ENCODE measurements at places on chromosomes 1 and 21. TPM values are rescaled to one million over a fixed set of nuclear protein-coding genes. Genes with fewer than 3 reads are reported as not detected.

PPIAL4G gene
- total RNA-seq: not detected

MTF2 gene
- 49.6 TPM for total RNA-seq

TOMM20 gene
- 131 TPM for total RNA-seq

SV2A gene
- total RNA-seq: 12.8 TPM

SDF4 gene
- 95.9 TPM for total RNA-seq

EDN2 gene
- not detected for total RNA-seq

S100A4 gene
- total RNA-seq: 44.7 TPM

MIGA1 gene
- 7.5 TPM for total RNA-seq

TRIM67 gene
- total RNA-seq: not detected

RAP1GAP gene
- total RNA-seq: 0.66 TPM

SPRR5 gene
- total RNA-seq: not detected

All from activated naive CD8-positive, alpha-beta T cell treated with anti-CD3 and anti-CD28 coated beads for 36 hours (primary cell).